8988T (cell line): ENCODE measurements at places on chromosomes 7 and 10.

DNA sequence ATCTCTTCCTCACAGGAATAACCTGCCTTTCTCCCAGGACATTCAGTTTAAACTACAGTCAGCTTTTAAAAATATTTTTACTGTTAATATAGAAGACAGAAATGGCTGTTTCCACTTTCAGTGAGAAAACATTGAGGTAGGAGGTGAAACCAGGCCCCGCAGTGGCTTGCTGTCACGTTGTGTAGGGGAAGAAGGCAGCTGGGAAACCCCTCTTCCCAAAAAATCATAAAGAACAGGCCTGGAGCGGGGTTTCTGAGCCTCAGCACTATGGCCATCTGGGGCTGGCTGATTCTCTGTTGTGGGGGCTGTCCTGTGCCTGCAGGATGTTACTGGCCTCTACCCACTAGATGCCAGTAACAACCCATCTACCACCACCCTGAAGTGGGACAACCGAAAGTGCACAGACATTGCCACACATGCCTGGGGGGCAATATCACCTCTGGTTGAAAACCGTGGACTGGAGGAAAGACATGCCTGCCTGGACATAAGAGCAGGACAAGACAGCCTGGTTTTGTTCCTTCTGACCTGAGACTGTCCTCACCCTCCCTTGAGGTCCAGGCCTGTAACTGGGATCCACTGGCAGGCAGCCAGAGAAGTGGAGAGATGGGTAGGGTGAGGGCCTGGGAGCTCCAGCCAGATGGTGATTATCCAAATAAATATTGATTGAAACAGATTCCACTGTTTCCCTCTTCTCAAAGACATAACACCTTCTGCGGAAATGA, 43.9 kb downstream of the KCNH2 start:
- no peak for DNase-seq

DNA sequence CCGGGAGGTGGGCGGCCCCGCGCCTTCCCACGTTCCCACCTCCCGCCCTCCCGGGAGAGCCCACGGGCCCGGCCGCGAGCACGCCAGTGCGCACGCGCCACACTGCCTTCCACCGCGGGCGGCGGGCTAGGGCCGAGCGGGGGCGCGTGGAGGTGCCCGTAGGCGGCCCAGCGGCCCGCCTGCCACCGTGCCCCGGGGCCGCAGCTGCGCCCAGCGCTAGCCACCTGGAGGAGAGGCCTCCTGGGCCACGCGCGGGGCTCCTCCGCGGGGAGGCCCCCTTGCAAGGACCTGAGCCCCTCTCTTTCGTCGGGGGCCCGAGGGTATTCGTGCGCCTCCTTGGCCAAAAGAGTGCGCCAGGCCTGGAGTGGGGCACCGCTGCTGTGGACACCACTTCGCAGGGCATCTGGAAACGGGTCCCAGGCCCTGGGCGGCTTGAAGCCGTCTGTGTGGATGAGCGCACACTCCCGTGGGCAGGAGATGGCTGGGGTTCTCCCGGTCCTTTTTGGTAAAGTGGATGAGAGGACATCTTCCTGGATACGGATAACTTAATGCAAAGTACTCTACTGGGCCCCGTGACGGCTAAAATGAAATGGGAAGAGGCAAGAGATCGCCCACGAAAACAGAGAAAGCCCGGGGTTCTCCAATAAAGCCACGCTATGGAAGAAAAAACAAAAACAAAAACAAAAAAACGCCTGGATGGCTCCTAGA, 9.0 kb upstream of the EBF3 start:
- no peak for DNase-seq

- DNase-seq = no peak
Measured at GRCh38 chr7:48049850-48050249, 14.5 kb downstream of the C7orf57 start.

- DNase-seq = no peak
Measured at GRCh38 chr7:137981668-137982067, 20.2 kb downstream of the CREB3L2 start.

GRCh38 chr10:12228851-12229250, 32.9 kb downstream of the CDC123 start:
- no peak for DNase-seq

GRCh38 chr10:34049887-34050286, 715.4 kb upstream of the NRP1 start:
- DNase-seq = no peak

DNA sequence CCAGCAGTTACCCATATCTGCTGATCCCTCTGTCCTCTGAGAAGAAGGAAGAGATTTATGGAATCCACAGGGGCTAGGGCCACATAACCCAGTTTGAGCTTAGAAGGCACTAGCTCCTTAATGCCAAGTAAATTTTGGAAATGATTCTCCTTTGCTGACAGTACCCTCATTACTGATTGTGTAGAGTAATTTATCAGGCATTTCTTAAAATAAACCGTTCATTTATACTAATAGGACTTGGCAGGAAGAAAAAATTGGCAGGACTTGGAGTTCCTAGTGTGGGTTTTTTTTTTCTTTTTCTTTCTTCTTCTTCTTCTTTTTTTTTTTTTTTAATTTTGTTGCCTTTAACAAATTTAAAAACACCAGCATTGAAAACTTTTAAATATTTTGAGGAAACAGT, 645.7 kb downstream of the SUGCT start:
- no peak for DNase-seq

- DNase-seq = no peak
Measured at GRCh38 chr7:116679500-116679899, 7.5 kb downstream of the MET start.

DNA sequence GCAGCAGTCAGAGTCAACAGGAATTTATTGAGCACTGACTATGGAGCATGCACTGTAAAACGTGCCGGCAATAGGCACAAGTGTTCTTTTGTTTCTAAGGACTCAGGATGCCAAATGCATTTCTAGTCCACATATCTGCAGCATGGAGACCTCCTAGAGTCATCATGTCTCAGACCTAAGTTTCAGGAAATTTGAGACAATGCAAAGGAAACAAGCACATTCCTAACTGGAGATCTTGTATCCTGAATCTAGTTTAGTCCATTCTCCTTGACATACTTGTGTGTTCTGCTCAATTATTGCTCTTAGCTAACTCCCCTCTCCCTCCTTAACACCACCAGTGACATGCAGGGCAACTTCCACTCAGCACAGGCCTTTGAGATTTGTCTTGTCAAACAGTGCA, 173.2 kb downstream of the ZNF438 start:
- no peak for DNase-seq

DNA sequence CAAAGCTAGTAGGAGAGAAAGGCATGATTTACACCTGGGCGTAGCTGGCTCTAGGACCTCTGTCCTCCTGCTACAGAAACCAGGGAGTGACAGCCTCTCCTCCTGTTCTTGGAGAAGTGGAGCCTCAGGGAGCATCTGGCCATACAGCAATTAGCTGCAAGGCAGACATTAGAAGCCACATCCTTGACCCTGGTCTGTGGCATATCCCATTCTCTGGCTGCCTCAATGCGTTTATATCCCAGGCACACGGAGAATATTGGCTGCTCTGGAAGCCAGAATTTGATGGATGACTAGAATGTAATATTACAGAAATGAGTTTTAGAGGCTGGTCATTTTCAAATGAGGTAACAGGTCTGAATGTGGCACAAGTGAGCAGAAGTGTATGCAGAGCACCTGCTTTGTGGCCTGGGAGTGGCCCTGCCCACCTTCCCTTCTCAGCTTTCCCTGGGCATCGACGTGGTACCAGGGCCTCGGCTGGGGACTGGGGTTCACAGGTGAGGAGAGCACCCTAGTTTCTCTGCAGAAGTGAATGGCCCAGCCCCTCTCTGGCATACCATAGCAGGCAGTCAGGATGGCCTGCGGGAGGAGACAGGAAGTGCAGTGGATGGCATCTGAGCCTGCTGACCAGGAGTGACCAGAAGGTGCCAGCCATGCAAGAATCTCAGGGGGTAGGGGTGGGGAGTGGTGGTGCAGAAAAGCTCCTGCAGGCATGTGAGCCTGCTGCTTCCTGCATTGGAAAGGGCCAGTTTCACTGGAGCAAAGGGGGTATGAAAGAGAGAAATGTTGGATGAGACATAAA, 367.2 kb upstream of the ZNF32 start:
- DNase-seq = no peak

DNA sequence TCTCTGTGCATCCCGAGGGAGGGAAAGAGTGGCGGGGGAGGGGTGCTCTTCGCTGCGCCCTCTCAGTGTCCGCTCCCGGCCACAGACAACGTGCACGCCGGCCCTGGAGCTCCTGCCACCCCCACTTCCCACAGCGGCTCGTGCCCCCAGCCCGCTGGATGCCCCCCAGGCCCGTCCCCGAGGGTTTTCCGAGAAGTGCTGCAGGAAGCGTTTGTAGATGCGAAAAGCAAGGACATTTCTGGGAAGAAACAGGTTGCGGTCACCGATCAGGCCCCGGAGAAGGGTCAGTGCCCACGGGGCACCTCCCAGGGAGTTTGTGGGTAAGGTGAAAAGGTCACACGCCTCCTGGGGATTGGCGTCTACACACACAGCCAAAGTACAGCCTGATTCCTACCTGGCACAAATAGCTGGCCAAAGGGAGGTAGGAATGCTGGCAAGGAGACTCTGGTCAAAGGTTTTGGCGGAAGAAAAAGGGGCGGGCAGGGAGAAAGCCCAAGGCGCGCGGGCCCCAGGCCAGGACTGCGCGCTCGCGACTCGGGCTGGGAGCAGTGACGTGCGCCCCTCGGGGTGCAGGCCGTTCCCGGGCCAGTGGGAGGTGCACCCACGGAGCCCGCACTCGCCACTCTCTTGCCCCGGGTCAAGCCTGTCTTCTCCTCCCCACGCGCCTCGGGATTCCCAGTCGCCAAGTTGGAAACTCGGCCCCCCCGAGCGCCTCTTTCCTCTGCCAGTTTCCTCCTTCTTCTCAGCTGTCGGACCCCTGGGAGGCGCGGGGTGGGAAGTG, 1.5 kb upstream of the NRP1 start:
- peak; percentile 45 for DNase-seq

GRCh38 chr10:125982260-125982948, 86.0 kb downstream of the FANK1 start:
- peak; percentile 57 for DNase-seq

GRCh38 chr10:132143162-132143561, 43.6 kb upstream of the DPYSL4 start:
- DNase-seq = no peak

GRCh38 chr10:110022716-110023504, 15.1 kb downstream of the ADD3 start:
- no peak for DNase-seq

- DNase-seq = no peak
Measured at GRCh38 chr7:136533732-136534131, 334.7 kb upstream of the CHRM2 start.

GRCh38 chr10:60031664-60032063, 125.3 kb upstream of the CCDC6 start:
- DNase-seq = no peak

GRCh38 chr7:7577888-7578287, 11.2 kb downstream of the MIOS start:
- DNase-seq = no peak

DNA sequence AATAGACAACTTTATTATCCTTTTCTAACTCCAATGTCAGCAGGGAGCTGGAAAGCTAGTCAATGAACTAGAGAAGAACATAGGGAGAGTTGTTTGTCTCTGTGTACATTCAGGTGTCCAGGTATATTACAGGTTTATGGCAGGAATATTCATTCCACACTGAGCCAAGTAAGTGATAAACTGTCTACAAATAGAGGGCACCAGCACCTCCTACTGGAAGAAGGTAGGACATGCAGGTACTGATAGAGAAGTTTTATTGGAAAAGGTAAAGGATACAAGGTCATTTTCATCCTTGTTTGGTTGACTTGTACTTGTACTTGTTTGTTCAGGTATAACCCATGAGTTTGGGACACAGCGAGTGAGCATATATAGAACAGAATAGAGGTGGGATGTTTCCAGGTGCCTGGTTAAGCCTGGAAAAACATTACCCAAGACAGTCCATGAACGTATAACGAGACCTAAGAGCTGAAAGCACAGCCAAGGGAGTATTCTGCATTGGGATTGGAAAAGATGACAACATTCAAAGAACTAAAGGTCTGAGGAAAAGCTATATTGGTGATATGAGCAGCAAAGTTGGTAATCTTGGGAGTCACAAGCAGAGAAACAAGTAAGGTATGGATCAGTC, 61.4 kb upstream of the PPP1R3C start:
- DNase-seq = no peak

DNA sequence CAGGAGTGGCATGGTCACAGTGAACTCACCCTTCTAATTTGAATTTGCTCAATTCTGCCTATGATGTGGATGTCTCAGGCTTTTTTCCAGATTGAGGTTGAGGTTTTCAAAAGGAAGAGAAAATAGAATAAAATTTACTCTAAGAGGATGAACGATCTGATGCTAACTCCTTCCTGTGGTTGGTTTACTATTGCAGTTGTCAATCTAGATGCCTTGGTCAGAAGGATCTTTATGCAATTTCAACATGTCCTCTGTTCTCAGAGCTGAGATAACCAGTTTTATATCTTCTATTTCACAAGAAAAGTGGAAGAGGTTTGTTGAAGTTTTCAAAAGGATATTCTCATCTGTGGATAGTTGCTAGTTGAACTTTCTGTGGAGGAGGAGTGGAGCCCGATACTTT, 150.7 kb upstream of the WDR11 start:
- no peak for DNase-seq

DNA sequence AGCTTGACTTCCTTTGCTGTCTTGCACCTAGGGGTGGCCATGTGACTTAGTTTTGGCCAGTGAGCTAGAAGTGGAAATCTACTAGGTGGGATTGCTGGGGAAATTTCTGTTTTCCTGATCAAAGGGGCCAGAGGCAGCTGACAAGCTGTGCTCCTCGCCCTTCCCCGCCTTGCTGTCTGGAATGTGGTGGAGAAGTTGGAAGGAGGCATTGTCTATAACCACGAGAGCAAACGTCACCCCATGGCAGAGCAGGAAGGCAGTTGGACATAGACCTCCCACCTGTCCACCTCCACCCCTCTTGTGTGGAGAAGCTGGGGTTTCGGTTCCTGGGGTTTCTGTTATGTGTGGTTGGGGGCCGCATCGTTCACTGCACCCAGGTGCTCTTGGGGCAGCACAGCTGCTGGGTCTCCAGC, 7.3 kb downstream of the SFRP5 start:
- DNase-seq = no peak

DNA sequence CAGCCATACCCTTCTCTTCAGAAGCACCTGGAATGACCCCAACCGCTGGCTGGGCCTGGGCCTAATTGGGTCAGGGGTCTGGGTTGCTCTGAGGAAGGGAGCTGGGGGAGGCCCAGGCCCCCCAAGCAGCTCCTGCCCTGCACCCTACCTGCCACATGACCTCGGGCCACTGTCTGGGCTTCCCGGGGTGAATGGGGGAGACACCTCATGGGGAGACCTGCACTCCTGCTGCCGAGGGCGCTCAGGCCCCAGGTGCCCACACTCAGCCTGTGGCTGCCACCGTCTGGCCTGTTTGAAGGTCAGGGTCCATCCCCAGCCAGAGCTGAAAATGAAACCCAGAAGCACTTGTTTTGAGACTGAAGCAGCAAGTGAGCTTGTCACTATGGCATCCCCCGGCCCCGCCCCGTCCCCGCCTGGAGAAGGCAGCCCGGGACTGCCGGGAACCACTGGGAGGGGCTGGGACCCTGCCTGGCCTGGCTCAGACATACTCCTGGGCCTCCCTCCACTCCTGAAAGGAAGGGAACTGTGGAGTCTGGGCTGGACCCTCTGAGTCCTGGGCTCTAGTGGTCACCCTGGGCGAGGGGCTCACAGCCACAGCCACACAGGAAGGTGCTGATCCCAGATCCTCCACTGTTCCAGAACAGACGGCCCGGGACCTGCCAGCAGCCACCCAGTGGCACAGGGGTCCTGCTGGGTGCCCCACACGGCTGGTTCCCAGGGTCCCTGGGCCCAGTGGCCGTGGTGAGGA, 7.4 kb upstream of the MICALL2 start:
- DNase-seq = peak; percentile 77

GRCh38 chr7:42940985-42941847, 9.0 kb downstream of the MRPL32 start:
- peak; percentile 20 for DNase-seq

- no peak for DNase-seq
Measured at GRCh38 chr7:95808396-95808795, 36.0 kb downstream of the DYNC1I1 start.

- no peak for DNase-seq
Measured at GRCh38 chr10:22372917-22373316, 27.6 kb downstream of the SPAG6 start.
